ENCODE measurements at places on chromosomes 11 and 22. TPM values are rescaled to one million over a fixed set of nuclear protein-coding genes. Genes with fewer than 3 reads are reported as not detected.

ELF5 gene
- total RNA-seq, result 13.4 TPM

OR51B4 gene
- total RNA-seq, result 2.0 TPM

GGTLC2 gene
- not detected for total RNA-seq

NPTXR gene
- 4.2 TPM for total RNA-seq

DNA sequence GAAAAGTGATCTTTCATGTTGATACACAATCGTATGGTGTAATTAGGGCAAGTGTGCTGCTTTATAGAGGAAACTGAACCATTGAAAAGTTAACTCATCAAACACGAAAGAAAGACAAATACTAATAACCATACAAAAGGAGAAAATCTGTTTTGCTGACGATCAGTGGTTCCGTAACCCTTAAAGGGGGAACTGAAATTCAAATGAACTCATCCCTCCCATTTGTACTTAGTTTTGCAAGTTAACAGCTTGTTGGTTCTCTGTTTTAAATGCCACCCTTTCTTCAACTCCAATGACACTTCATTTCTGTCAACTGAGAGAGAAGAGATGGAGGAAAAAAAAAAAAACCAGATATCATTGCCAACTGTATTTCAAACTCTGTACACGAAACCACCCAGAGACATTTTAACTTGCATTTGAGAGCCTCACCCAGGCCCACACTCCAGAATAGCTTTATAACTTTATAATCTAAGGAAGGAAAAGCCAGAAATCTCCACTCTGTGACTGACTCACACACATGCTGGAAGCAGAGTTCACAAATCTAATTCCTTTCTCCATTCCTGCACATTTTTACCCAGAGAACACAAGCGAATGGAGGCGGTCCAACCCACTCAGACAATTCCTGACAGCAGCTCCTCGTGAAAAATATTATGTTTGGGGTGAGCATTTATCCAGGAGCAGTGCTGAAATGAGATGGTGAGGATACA is 17.4 kb upstream of the CSNK2A3 start:
- no peak for DNase-seq

All from urinary bladder (tissue), 4 donors.